ENCODE measurements at places on chromosomes 2 and 18.

DNA sequence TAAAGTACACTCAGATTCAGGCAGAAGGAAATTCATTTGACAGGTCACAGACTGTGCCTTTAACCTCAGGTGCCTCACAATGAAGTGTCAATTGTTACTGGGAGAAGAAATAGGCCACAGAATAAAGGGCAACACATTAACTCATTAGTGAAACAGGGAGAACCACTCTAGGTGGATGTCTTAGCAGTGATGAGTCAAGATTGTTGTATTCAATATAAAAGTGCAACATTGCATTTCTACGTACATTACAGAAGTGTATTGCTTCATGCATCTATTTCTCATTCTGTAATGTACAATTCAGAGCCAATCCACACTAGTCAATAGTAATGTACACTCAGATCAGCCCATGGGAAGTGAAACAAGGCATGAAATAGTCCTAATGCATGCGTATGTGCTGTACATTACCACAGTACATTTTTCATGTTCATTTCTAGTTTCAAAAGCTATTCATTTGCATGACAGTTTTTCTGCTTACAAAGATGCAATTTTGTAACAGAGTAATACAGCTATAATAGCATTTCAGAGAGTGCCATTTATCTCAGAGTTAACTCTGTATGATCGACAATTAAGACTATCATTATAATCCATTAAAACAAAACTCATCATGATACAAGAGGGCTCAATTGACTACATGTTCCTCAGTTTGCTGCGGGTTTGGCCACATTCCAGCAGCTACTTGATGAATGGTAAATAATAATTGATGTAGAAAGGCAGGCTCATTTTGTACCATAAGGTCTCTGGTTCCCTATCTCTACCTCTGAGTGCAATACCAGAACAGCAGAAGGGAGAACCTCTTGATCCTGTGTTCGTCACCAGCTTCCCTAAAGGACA lies 12.2 kb upstream of the ARL5A start:
- DNase-seq, result no peak

- no peak for DNase-seq
Observed at GRCh38 chr2:144349674-144350073, 170.2 kb downstream of the ZEB2 start.

GRCh38 chr2:108620656-108621055 lies 86.4 kb downstream of the LIMS1 start:
- DNase-seq, result no peak

DNA sequence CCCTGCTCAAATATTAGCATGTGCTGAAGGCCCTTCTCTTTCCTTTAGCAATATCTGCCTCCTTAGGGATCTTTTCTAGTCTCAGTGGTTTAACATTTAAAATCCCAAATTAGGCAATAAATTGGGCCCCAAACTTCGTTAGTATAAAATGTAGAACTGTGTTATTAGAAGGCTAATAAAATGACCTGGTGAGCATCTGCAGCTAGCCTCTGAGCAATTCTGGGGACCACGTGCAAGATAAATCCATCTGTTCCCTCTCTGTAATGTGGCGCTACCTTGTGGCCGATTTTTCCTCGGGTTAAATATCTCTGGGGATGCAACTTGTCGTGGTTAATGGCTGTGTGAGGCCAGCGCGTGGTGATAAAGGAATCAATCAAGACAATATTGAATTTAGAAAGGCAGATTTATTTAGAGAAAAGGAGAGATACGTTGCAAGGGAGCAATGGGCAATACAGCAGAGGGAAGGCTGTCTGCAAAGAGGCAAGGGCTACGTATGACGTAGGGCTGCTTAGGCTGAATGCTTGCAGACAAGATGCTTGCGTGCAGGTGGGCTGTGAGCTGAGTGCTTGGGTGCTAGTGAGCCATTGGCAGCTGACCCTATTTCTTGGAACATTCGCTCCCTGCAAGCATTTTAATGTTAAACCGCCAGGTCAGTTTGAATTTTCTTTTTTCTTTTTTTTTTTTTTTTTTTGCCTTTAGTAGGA lies 18.5 kb upstream of the IL36G start:
- no peak for DNase-seq

DNA sequence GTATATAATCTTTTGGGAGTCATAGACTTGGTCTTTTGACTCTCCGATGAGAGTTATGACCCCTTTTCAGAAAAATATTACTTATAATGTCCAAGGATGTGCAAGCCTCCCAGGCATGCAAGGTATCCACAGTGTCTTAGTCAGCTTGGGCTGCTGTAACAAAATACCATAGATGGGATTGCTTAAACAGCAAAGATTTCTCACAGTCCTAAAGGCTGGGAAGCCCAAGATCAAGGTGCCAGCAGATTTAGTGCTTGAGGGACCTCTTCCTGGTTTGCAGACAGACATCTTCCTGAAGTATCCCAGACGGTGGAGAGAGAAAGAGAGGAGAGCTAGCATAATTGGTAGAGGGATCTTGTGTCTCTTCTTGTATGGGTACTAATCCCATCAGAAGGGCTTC lies 35.6 kb upstream of the FBXO11 start:
- DNase-seq, result no peak

- no peak for DNase-seq
Observed at GRCh38 chr18:9734189-9734588, 26.1 kb downstream of the RAB31 start.

- no peak for DNase-seq
Observed at GRCh38 chr2:924701-925100, 25.9 kb upstream of the SNTG2 start.

GRCh38 chr2:122745603-122746002 lies 990.2 kb downstream of the TSN start:
- no peak for DNase-seq

DNA sequence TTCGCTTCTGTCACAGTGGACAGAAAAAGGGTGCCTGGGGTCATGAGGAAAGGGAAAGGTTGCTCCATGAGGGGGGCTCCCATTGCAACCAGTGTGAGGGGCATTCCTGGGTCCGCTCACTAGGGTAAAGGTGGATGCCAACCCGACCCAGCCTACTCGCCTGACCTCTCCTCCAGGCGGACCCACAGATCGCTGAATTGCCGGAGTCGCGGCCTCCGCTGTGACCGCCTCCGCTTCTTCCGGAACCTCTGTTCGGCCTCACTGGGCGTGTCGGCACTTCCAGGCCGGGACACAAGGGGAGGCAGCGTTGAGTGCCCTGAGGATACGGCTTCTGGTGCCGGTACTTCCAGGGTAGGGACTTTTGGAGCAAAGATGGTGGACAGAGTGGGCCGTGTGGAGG lies 57.1 kb downstream of the TRABD2A start:
- DNase-seq, result no peak

DNA sequence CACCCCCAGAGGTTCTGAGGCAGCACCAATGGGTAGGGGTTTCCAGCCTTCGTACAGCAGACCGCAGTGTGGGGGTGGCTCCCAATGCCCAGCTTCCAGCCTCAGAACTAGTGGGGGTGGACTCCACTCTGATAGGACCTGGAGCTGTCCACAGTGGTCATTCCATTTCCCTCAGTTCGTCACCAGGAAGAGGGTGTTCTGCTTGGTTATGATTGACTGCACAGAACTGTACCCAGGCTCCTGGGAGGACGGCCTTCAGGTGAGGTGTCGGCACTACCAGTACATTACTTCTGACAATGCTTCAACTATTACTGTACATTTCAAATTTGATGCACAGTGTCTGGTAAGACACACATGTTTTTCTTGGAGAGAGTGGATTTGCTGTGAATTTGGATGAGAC lies 150.3 kb upstream of the CAPN13 start:
- no peak for DNase-seq

DNA sequence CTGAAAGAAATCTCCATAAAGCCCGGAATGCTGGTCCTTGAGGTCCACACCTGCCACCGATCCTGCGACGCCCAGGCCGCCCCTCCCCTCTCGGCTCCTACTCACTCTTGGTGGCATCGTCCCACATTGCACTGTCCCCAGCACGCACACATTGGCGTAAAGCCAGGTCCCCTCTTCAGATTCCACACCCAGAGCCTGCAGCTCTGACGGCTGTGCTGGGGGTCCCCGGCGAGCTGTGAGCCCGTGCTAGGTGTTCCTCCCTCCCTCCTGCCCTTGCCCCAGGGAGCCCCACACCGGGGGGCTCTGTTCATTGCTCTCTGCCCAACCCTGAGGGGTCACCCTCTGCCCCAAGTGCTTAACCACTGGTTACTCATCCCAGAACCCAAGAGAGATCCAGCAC lies 8.5 kb downstream of the TPO start:
- no peak for DNase-seq

DNA sequence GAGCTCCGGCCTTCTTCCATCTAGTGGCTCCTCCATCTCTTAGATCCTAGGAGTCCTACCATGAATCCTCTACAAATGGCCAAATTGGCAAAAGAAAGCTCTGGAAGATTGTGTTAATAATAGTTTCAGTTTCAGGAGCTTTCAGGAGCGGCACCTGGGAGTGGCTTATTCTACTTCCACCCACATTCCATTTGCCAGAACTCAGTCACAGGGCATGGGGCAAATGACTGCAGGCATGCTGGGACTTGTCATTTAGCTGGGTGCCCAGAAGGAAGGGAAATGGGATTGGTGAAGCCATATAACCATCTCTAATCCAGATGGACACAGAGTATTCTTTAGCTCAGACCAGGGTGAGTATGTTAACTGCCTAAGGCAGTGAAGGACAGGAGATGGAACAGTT lies 3.6 kb upstream of the LRATD1 start:
- DNase-seq, result no peak

GRCh38 chr2:181334158-181334826 lies 122.9 kb upstream of the ITGA4 start:
- no peak for DNase-seq

- no peak for DNase-seq
Observed at GRCh38 chr2:149732001-149732685, 144.6 kb upstream of the MMADHC start.

DNA sequence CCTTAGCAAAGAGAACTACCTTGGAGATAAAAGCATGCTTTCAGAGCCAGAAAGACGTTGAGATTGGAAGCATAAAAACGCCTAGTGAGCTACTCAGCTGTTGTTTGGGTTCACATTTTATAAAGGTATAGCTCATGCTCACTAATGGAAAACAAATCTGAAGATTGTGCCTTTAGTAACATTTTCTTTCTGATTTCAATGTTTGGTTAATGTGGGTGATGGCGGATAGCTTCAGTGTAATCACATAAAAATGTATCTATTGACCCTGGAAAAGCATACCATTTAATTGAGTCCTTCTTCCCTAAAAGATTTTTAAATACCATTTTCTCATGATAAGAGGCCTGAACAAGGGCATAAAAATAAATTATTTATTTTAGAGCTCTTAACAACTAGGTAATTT lies 73.4 kb downstream of the DTNA start:
- DNase-seq, result no peak

DNA sequence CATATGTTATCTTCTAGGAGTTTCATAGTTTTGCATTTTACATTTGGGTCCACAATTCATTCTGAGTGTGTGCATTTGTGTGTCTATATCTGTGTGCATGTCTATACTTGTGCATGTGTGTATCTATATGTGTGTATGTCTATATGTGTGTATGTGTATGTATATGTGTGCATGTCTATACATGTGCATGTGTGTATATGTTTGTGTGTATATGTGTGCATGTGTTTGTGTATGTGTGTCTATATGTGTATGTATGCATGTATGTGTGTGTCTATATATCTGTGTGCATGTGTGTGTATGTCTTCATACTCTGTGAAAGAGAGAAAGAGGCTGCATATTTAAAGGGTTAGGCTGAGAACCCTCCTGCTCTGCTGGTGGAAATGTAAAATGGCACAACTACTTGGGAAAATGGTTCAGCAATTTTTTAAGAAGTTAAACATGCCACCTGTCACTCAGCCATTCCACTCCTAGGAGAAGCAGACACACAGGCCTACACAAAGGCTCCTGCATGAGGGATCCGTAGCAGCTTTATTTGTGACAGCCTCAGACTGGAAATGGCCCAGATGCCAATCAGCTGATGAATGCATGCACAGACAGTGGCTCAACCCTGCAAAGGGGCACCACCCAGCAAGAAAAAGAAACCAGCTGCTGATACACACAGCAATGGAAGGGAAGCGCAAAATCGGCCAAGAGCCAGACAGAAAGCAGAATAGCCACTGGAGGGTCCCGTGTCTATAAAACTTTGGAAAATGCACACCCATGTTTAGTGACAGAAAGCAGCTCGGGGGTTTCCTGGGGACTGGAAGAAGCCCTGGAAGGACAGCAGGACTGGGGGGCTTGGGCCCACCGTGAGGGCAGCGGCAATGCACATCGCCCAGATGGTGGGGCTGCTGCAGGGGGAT lies 146.8 kb downstream of the SEPTIN10 start:
- DNase-seq, result no peak

DNA sequence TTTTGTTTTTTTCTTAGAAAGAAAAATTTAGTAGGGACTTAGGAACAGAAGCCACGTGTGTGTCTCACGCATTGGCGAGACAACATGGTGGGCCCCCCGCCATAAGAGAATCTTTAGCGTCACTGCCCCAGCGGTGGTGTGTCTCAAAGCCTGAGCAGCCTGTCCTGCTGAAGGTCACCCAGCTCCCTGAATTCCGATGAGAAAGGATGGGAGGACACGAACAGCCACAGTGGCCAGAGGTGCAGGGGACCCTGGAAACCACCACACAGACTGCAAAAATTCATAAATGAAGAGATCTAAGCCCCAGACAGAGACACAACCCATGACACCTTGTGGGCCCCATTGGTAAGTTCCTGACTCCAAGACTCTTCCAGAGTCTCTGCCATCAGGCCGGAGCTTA lies 266.1 kb upstream of the RAB6C start:
- no peak for DNase-seq

DNA sequence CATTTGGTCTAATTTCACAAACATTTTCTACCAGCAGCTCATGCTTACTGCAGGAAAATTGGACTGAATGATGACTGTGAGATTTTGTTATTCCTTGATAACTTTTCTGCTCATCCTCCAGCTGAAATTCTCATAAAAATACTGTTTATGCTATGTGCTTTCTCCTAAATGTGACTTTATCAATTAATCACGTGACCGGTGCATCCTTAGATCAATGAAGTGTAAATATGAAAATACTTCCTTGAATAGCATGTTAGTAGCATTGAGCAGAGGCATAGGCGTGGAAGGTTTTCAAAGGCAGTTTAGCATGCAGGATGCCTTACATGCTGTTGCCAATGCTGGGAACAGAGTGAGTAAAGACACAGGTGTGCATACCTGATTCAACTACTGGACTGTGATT lies 1002.5 kb downstream of the CBLN2 start:
- no peak for DNase-seq

DNA sequence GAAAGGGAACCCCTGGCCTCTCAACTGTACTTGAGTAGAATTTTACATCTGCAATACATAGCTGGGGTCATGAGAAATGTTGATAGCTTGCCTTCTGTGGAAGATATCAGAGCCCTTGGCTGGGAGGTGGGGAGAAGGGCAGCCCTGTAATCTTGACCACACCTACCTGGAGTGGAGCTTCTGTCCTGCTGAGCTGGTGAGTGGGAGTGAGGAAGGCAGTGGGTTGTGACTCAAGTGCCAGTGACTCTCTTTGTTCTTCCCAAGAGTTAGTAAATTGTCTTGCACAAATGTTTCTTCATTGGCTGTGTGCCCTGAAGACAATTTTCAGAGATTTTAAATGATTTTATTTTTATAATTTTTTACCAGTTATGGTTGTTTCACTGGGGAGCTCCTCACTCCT lies 277.3 kb downstream of the MBD5 start:
- DNase-seq, result no peak
